ENCODE measurements at places on chromosomes 5 and 9.

DNA sequence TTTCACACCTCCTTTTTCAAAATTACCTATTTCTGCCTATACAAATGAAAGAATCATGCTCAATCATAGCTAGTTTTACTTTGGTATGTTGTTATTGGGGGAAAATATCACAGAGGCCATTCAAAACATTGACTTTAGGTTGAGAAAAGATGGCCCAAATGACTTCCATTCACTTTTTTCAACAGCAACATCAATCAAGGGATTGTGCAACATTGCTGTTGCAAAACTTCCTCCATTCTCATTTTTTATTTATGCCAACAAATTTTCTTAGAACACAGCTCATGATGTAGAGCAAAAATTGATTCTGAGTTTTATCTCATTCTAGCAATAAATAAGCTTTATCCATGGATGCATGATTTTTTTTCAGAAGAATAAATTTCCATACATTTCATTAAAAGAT, 93.6 kb upstream of the RORB start:
- no peak for DNase-seq

DNA sequence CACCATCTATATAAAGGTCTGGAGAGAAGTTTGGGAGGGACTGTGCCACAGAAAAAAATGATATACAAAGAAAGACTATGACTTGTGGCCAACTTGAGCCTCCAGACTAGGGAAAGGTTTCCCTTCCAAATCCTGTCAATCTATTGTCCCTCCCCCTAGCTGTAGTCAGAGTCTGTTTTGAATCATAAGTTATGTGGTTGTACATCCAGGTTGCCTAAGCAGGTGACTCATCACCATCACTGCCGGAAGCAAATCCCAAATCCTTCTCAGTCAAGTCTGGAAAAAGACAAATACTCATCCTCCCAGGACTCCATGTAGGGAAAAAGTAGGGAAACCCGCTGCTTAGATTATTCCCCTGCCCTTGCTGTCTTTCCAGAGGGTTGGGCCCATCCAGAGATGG, 235.7 kb downstream of the CDK5RAP2 start:
- DNase-seq, result no peak

GRCh38 chr5:60545551-60545950, 154.4 kb downstream of the DEPDC1B start:
- no peak for DNase-seq

GRCh38 chr5:125575891-125576505, 829.6 kb upstream of the ZNF608 start:
- no peak for DNase-seq

GRCh38 chr9:105320568-105320967, 76.1 kb downstream of the SLC44A1 start:
- no peak for DNase-seq

GRCh38 chr5:32100691-32101302, 73.3 kb downstream of the GOLPH3 start:
- DNase-seq, result no peak

DNA sequence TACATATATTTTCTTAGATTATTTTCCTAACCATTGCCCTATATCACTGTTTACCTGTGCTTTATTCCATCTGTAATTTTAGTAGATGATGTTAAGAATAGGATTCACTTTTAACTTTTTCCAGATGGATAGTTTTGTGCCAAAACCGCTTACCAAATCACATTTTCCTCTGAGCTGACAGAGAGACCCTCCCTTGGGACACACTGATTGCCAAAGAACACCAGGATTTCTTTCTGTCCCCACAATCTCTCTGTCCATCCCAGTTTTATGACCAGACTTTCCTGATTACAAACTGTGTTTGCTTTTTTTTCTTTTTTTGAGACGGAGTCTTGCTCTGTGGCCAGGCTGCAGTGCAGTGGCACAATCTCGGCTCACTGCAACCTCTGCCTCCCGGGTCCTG, 81.3 kb upstream of the SPATA31C2 start:
- no peak for DNase-seq

GRCh38 chr9:136119061-136119882, 597 bp upstream of the TMEM250 start:
- DNase-seq, result no peak

DNA sequence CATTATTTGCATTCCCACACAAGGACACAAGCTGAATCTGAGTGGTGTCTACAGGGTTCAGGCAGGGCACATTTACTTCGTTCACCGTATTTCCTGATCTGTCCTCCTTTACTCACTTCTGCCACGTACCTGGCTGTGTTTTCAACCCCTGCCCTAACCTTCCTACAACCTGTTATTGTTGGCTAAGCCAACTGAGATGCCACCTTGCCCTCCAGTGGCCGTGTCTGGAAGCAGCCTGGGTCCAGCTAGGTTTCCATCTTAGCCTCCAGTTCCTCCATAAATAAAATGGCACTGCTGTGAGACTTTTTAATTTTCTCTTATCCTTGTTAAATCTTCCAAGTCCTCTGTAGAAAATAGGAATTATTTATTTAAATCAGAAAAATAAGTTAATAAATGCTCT, 64.8 kb downstream of the ATP10B start:
- DNase-seq, result no peak

GRCh38 chr9:112892981-112893380, 2.3 kb upstream of the SLC46A2 start:
- DNase-seq, result no peak

- DNase-seq, result no peak
Measured at GRCh38 chr9:120475341-120475740, 104.6 kb downstream of the CDK5RAP2 start.

DNA sequence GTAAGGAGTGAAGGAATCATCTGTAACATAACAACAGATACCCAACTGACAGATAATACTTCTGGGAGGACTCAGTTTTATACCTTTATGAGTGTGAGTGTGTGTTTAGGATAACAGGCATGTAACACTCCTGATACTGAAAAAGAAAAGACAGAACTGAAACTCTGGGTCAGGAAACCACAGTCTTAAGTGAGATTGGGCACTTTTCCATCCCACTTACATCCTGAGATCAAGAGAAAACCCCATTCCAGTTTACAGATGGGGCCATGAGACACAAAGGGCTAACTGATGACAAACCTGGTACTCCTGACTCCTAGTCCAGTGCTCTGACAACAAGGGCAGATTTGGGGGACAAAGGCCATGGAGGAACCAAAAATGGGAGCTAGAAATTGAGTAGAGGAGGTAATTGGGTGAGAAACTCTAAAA, 18.0 kb downstream of the IL5 start:
- no peak for DNase-seq

GRCh38 chr5:73625944-73626811, at the start of gene ARHGEF28:
Gene ARHGEF28, plus strand, starts transcription at chr5:73626196. Its CDS starts 58,656 bp downstream, at chr5:73684852.
- DNase-seq, result no peak

DNA sequence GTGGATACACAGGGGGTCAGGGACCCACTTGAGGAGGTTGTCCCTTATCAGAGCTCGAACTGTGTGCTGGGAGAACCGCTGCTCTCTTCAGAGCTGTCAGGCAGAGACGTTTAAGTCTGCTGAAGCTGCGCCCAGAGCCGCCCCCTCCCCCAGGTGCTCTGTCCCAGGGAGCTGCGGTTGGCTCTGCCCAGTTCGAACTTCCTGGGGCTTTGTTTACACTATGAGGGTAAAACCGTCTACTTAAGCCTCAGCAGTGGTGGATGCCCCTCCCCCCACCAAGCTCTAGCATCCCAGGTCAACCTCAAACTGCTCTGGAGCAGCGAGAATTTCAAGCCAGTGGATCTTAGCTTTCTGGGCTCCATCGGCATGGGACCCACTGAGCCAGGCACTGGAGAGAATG, 15.9 kb downstream of the SRD5A1 start:
- no peak for DNase-seq

DNA sequence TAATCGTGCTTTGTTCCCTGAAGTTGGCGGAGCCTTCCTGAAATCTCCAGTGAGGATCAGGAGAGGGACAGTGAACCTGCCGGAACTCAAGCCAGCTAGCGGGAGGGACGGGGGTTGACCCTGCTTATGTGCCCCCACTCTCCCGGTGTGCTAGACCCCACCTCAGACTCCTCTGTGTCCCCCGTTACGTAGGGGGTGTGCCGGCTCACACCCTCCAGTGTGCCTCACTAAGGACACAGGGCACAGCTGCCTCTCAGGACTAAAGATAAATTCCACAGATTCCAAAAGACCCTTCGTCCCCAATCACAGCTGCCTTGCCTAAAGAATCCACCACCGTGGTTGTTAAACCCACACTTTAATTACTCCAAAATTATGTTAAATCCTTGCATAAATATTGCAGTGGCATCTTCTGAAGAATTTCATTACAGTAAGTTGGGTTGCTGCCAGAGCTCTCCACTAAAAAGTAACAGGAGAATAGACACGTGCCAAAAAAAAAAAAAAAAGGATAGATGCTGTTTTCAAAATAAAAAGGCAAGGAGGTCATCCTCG, 73.7 kb downstream of the GTF3C4 start:
- no peak for DNase-seq

DNA sequence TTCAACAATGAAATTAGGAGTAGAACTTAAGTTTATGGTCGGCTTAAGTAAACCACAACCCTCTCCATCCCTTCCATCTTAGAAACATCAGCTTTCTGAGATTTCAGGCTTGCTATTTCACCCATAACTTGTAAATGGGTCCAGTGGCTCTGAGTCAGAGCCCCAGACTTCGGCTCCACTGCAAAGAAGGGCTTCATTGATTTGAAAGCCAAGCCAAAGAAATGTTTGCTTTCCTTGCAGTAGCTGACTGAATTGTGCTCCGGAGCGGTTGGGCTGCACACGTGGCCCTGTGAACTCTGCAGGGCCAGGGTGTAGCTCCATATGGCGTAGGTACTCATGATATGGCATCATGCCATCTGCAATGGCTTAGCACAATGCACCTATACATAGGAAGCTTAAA, 57.0 kb downstream of the NREP start:
- no peak for DNase-seq

GRCh38 chr5:31232273-31232888, 38.9 kb downstream of the CDH6 start:
- DNase-seq, result no peak

- no peak for DNase-seq
Measured at GRCh38 chr5:53362521-53362941, 117.9 kb upstream of the FST start.

- no peak for DNase-seq
Measured at GRCh38 chr9:136709454-136710109, 2.8 kb upstream of the DIPK1B start.

GRCh38 chr9:126459965-126460843, 133.6 kb downstream of the MVB12B start:
- DNase-seq, result no peak

GRCh38 chr9:124088476-124088837, 76.9 kb downstream of the LHX2 start:
- no peak for DNase-seq

DNA sequence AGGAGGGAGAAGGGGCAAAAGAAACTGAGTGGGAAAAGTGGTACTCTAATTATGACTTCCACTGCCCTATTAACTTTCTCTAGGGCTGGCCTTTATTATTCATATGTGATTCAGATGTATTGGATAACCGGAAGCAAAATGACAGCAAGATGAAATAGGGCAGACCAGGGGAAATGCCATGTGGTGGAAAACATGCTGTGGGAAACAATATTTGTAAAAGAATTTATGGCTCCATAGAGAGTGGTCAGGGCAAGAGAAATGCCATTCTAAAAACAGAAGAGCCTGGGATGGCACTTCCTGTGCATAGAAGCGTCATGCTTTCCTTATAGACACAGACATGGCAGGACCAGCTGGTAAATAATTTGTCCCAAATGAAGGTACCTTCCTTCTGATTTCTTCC, 67.7 kb downstream of the MEGF10 start:
- DNase-seq, result no peak

- no peak for DNase-seq
Measured at GRCh38 chr9:35603506-35603985, 1.5 kb upstream of the TESK1 start.

DNA sequence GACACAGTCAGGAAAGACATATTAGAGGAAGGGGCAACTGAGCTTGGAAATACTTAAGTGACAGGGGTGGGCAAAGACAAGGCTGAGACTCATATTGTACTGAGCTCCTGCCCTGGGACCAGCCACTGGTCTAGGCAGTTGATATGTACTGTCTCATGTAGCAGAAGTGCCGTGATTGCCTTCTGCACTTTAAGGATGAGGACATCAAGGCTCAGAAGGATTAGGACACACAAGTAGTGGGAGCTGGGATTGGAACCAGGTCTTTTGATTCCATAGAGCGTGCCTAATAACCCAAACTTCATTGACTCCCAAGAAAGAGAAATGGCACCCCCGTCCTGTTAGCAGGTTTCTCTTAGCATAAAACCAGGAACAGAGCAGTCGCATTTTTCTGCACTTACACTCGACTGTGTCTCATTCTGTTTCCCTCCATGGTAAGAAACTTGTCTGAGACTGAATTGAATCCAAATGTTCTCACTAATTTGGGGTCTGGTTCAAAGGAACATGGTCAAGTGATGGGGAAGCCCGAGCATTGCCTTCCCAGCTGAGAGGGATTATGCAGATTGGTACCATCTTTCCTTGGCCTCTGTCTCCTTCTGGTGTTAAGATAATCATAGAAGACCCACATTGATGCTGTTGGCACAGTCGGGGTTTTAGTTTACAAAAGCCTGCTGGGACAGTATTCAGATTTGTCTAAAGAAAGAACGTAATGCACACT, 70.4 kb downstream of the ANGPTL2 start:
- DNase-seq, result no peak

- DNase-seq, result no peak
Measured at GRCh38 chr9:108643731-108644510, 211.9 kb downstream of the ACTL7B start.

DNA sequence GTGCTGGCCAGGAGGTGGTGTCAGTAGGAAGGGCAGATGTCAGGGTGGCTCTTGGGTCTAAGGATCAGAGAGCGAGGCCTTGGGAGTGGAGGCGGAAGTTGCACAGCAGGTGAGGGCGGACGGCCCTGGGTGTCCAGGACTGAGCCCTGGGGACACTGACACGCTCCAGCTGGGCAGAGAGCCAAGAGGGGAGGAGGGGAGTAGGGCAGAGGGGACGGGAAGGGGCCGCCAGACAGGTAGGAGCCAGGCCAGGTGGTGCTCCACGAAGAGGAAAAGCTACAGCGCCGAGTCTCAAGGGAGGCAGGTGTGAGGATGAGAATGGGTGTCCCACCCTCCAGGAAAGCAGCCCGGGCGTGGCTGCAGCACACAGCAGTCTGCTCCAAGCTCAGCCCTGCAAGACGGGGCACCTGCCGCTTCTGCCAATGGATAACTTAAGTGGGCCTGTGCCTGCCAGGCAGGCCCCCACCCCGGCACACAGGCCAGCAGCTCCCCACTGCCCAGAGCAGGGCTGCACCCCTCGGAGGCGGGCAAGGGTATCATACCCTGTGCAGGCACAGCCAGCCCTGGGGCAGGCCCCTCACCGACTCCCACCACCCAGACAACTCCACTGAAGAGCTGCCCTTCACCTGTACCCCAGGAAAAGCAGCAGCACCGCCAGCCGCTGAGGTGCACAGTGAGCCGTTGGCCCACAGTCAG, 4.9 kb downstream of the TPRN start:
- DNase-seq, result no peak

DNA sequence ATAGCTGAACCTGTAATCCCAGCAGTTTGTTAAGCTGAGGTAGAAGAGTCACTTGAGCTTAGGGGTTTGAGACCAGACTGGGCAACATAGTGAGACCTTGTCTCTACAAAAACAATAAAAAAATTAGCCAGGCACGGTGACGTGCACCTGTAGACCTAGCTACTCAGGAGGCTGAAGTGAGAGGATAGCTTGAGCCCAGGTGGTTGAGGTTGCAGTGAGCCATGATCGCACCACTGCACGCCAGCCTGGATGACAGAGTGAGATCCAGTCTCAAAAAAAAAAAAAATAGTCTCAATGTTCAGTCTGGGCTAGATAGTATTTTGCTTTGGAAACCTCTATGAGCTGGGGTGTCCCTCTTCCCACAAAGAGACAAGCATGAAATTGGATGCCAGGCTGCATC, 51.9 kb upstream of the IQGAP2 start:
- DNase-seq, result no peak

Measured in stimulated activated CD8-positive, alpha-beta memory T cell treated with anti-CD3 and anti-CD28 coated beads, Interleukin-4, amount 100 ng/mL, for 4 hours (primary cell).